B cell (primary cell): ENCODE measurements at places on chromosomes 2 and 18. TPM values are rescaled to one million over a fixed set of nuclear protein-coding genes. Genes with fewer than 3 reads are reported as not detected.

Gene COBLL1
- 29.0 and 45.1 TPM in 2 replicates for polyA plus RNA-seq

Gene THSD7B
- not detected in 2 replicates for polyA plus RNA-seq

Gene SLC40A1
- polyA plus RNA-seq = 0.07 and 0.20 TPM in 2 replicates

Gene AUP1
- 525 and 574 TPM in 2 replicates for polyA plus RNA-seq

Gene IKZF2
- 2.5 and 7.0 TPM in 2 replicates for polyA plus RNA-seq

Gene CTLA4
- polyA plus RNA-seq = not detected in 2 replicates

Gene CNRIP1
- polyA plus RNA-seq = not detected in 2 replicates

Gene DNER
- polyA plus RNA-seq = not detected in 2 replicates

Gene MATN3
- polyA plus RNA-seq = not detected in 2 replicates

Gene LBX2
- 1.1 TPM in 1 of 2 replicates, not detected in the other for polyA plus RNA-seq

Gene CYS1
- polyA plus RNA-seq = not detected in 2 replicates

Gene GALNT13
- not detected in 2 replicates for polyA plus RNA-seq

Gene LYPD6B
- 1.7 and 2.7 TPM in 2 replicates for polyA plus RNA-seq

Gene POTEC
- polyA plus RNA-seq = not detected in 2 replicates

Gene TBR1
- polyA plus RNA-seq = not detected in 2 replicates

Gene CCDC150
- 0.70 and 1.4 TPM in 2 replicates for polyA plus RNA-seq

Gene FLACC1
- polyA plus RNA-seq = 1.4 and 1.5 TPM in 2 replicates

GRCh38 chr2:96762529-96763311, 2.0 kb downstream of the CNNM4 start:
- no peaks in the 10 kb centered on the region for H3K27me3 ChIP-seq
- H3K4me1 ChIP-seq = peaks cover 75% of the 10 kb centered on the region
- peak overlapping the region; percentile 34 for H3K4me3 ChIP-seq
- H3K27ac ChIP-seq = peak overlapping the region; percentile 15

DNA sequence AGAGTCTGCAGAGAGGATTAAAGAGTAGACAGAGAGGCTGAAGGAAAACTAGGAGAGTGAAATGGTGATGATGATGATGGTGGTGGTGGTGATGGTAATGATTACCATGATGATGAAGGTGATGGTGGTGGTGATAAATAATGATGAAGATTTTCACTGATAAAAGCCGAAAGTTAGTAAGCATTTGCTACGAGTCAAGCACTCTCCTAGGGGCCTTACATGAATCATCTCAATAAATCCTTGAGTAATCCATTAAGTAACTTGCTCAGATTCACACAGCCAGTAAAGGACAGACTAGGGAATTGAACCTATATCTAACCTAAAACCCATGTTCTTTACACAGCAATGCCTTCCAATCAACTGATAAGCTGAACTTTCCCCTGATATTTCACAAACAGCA, 106.7 kb upstream of the PGAP1 start:
- H3K27ac ChIP-seq = no peak overlapping the region
- no peaks in the 10 kb centered on the region for H3K27me3 ChIP-seq
- H3K36me3 ChIP-seq = peaks cover 84% of the 10 kb centered on the region
- H3K4me1 ChIP-seq = no peaks in the 10 kb centered on the region

DNA sequence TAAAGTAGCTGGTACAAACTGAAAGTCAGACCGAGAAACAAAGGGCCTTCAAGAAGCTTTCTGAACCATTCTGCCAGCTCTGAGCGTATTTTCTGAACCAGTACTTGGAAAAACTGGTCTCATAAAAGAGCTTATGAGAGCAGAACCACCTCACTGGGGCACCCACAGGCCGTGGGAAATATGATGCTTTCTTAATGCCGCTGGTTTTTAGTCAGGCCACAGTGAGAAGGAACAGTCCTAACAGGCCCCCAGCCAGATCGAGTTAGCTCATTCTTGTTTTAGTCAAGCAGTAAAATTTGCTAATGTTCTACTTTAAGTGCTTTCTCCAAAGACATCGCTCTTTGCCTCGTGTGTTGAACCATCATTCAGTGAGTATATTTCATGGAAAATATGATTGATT, 12.7 kb upstream of the NOSTRIN start:
- H3K27ac ChIP-seq = no peak overlapping the region
- H3K4me1 ChIP-seq = no peaks in the 10 kb centered on the region
- no peaks in the 10 kb centered on the region for H3K27me3 ChIP-seq
- no peaks in the 10 kb centered on the region for H3K36me3 ChIP-seq
- no peak for DNase-seq

DNA sequence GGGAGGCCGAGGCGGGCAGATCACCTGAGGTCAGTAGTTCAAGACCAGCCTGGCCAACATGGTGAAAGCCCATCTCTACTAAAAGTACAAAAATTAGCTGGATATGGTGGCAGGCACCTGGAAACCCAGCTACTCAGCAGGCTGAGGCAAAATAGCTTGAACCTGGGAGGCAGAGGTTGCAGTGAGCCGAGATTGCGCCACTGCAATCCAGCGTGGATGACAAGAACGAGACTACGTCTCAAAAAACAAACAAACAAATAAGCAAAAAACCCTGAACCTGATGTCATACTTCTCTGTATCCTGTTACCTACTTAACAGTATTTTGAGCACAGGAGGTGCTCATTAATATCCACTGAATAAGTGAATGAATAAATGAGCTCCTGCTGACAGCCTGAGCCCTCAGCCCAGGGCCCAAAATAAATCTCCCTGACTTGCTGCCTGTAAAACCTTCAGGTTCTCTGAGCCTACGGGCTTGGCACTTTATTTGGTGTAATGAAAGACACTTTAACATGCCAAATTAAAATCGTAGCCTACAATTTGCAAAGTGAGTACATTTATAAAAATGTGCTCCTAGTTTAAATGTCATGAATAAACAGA, 215.1 kb downstream of the ZNF385B start:
- no peaks in the 10 kb centered on the region for H3K36me3 ChIP-seq
- H3K27ac ChIP-seq = no peak overlapping the region
- H3K4me3 ChIP-seq = no peak overlapping the region
- H3K4me1 ChIP-seq = no peaks in the 10 kb centered on the region
- no peak for DNase-seq

- H3K27me3 ChIP-seq = no peaks in the 10 kb centered on the region
- no peak for DNase-seq
- H3K27ac ChIP-seq = no peak overlapping the region
- H3K36me3 ChIP-seq = no peaks in the 10 kb centered on the region
- H3K4me1 ChIP-seq = no peaks in the 10 kb centered on the region
- H3K4me3 ChIP-seq = no peak overlapping the region
These were observed 152.8 kb upstream of the FIGN start for GRCh38 chr2:163888591-163888990.

- H3K36me3 ChIP-seq = no peaks in the 10 kb centered on the region
- DNase-seq = peak; percentile 49
- no peaks in the 10 kb centered on the region for H3K27me3 ChIP-seq
- H3K4me1 ChIP-seq = peaks cover 57% of the 10 kb centered on the region
- H3K4me3 ChIP-seq = peak overlapping the region; percentile 82
These were observed 2.8 kb downstream of the ZFP36L2 start for GRCh38 chr2:43223521-43224001.

GRCh38 chr18:76376668-76377358, 118.2 kb downstream of the ZNF516 start:
- peaks cover 6% of the 10 kb centered on the region for H3K36me3 ChIP-seq
- DNase-seq = no peak
- no peak overlapping the region for H3K27ac ChIP-seq
- H3K4me3 ChIP-seq = no peak overlapping the region

DNA sequence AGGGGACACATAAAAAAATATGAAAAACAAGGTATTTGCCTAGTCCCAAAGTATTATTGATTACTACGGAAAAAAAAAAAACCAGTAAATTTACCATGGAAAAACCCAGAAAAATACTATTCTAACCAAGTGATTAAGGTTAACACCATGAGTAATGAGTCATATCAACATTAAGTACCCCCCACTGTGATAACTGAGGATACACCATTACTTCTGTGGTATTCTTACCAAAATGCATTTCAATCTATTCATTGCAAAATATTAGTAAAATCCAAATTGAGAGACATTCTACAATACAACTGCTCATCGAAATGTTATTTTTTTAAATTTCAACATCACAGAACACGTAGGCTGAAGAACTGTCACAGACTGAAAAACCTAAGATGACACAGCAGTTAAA, 669.8 kb downstream of the ZEB2 start:
- no peak for DNase-seq
- no peak overlapping the region for H3K27ac ChIP-seq
- no peaks in the 10 kb centered on the region for H3K4me1 ChIP-seq
- H3K27me3 ChIP-seq = no peaks in the 10 kb centered on the region

GRCh38 chr2:123762221-123762620, 262.9 kb upstream of the CNTNAP5 start:
- H3K4me1 ChIP-seq = no peaks in the 10 kb centered on the region
- no peak for DNase-seq
- H3K27ac ChIP-seq = no peak overlapping the region

- H3K4me1 ChIP-seq = no peaks in the 10 kb centered on the region
- no peaks in the 10 kb centered on the region for H3K36me3 ChIP-seq
These were observed 1.7 kb downstream of the ALLC start for GRCh38 chr2:3659447-3660432.

- H3K4me3 ChIP-seq = no peak overlapping the region
- H3K4me1 ChIP-seq = no peaks in the 10 kb centered on the region
- H3K27me3 ChIP-seq = no peaks in the 10 kb centered on the region
- no peak overlapping the region for H3K27ac ChIP-seq
These were observed 97.2 kb downstream of the RTN4 start for GRCh38 chr2:54952978-54953456.

DNA sequence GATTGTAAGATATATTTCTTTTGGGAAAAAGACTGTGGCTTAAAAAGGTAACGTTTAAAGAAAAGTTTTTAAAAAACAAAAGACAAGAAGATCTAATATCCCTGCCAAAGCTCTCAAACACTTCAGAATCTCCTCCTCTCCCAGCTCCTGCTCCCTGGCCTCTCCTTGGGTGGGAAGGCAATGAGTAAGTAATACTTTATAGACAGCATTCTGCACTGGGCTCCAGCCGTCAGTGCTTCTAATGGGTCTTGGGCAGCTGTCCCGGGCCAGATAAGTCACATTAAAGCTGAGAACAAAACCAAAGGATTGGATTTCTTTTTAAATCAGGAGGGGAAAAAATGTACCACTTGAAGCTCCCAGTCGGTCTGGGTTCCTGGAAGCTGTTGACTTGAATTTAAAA, 133.7 kb downstream of the ALPK2 start:
- peaks cover 2% of the 10 kb centered on the region for H3K27me3 ChIP-seq
- no peaks in the 10 kb centered on the region for H3K36me3 ChIP-seq
- peaks cover 5% of the 10 kb centered on the region for H3K4me1 ChIP-seq
- no peak overlapping the region for H3K4me3 ChIP-seq
- DNase-seq = no peak

GRCh38 chr2:96468904-96469303, 36.3 kb downstream of the NEURL3 start:
- H3K27ac ChIP-seq = no peak overlapping the region
- DNase-seq = no peak

DNA sequence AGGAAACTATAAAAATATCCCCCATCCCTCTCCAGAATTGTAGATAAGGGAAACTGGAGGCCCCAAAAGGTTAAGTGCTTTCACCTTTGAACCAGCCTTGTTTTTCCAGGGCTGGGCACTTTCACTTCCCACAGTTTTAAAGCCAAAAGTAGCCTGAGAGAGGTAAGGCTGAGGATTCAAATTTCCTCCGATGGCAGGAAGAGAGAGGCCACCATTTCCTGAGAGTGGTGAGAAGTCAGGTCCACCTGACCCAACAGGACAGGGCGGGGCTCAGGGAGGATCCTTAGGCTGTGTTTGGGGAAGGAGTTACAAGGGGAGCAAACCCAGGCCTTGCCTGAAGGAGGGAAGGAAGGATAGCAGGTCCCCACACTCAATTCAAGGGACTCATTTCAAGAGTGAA, 4.7 kb upstream of the TEX261 start:
- no peaks in the 10 kb centered on the region for H3K27me3 ChIP-seq
- no peak for DNase-seq
- no peak overlapping the region for H3K27ac ChIP-seq

GRCh38 chr2:36544638-36545338, 53.2 kb downstream of the FEZ2 start:
- DNase-seq = no peak
- no peaks in the 10 kb centered on the region for H3K27me3 ChIP-seq
- no peaks in the 10 kb centered on the region for H3K4me1 ChIP-seq
- H3K27ac ChIP-seq = no peak overlapping the region
- no peak overlapping the region for H3K4me3 ChIP-seq
- peaks cover 2% of the 10 kb centered on the region for H3K36me3 ChIP-seq

DNA sequence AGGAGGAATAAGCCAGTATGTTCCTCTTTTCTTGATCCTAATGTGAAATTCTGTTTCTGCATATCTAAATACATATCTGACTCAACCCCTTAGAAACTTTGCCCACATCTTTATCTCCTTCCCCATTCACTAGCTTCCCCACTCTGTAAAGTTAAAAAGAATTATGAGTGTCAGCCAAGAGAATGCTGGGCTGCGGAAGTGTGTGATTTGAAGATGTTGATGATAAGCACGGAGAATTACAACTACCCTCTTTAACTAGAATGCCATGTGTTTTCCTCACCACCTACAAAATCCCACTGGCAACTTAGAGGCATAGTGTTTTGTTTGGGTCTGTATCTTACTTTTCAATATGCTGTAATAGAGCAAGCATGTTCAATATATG, 490.4 kb upstream of the FANCL start:
- H3K4me1 ChIP-seq = no peaks in the 10 kb centered on the region
- no peaks in the 10 kb centered on the region for H3K36me3 ChIP-seq
- no peak for DNase-seq
- no peak overlapping the region for H3K27ac ChIP-seq
- no peak overlapping the region for H3K4me3 ChIP-seq
- no peaks in the 10 kb centered on the region for H3K27me3 ChIP-seq

DNA sequence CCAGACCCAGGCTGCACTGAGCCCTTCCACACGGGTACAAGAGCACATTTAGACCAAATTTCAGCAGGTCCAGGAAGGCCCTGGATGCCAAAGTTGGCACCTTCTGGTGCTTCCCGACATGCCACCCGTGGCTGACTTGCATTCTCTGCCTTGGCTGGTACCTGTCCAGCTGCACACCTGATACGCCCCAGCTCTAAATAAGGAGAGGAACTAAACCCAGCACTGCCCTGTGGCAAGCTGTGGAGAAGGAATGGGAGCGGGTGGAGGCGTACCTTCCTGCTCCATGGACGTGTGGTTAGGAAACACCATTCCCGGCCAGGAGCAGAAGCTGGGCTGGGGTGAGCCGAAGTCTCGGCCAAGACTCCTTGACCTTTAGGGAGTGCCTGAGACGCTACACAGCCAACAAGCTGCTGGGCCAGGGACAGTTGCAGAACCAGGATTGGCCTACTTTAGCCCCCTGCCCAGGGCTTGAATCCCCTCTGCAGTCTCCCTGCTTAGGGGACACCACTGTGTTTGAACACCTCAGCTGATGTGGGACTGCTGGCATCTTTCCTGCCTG, 86.5 kb upstream of the TAF1B start:
- H3K27me3 ChIP-seq = no peaks in the 10 kb centered on the region
- no peak overlapping the region for H3K4me3 ChIP-seq
- no peaks in the 10 kb centered on the region for H3K36me3 ChIP-seq
- peaks cover 13% of the 10 kb centered on the region for H3K4me1 ChIP-seq
- DNase-seq = no peak

GRCh38 chr18:58222432-58223125, 178.6 kb downstream of the NEDD4L start:
- no peak overlapping the region for H3K4me3 ChIP-seq
- peaks cover 12% of the 10 kb centered on the region for H3K4me1 ChIP-seq
- no peaks in the 10 kb centered on the region for H3K27me3 ChIP-seq
- no peaks in the 10 kb centered on the region for H3K36me3 ChIP-seq
